ENCODE measurements at places on chromosomes 13 and 19. TPM values are rescaled to one million over a fixed set of nuclear protein-coding genes. Genes with fewer than 3 reads are reported as not detected.

DNA sequence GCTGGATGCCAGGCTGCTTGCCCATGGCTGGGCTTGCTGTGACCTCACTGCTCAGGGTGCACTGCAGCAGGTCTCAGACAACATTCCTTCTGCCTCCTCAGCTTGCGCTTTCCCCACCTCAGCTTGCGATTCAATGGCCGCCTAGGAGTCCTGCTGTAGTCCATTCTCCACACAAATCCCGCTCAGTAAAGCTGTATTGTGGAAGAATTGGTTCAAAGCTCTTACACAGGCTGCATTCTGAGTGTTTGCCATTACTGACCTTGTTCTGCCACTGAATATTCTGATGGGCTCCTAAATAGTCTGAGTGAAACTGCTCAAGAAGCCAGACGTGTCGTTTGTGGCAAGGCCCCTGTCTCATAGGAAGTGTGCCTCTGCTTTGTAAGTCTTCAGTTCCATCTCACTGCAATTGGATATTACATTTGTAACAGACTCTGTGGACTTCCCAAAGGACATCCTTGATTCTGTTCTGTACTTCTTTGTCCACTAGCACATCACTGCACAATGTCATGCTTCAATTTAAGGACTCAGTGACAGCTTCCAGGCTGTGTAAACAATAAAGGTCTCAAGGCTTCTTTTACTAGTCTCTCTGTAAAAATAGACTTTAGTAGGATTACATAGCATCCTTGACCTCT, 49.8 kb downstream of the KATNAL1 start:
- no peak overlapping the region for H3K4me3 ChIP-seq
- no peaks in the 10 kb centered on the region for H3K4me1 ChIP-seq
- no peak overlapping the region for H3K27ac ChIP-seq
- no peaks in the 10 kb centered on the region for H3K27me3 ChIP-seq

GRCh38 chr13:37617173-37617572, 18.6 kb upstream of the POSTN start:
- DNase-seq, result no peak
- H3K36me3 ChIP-seq, result no peaks in the 10 kb centered on the region
- no peaks in the 10 kb centered on the region for H3K4me1 ChIP-seq
- H3K27me3 ChIP-seq, result no peaks in the 10 kb centered on the region
- H3K4me3 ChIP-seq, result no peak overlapping the region

DNA sequence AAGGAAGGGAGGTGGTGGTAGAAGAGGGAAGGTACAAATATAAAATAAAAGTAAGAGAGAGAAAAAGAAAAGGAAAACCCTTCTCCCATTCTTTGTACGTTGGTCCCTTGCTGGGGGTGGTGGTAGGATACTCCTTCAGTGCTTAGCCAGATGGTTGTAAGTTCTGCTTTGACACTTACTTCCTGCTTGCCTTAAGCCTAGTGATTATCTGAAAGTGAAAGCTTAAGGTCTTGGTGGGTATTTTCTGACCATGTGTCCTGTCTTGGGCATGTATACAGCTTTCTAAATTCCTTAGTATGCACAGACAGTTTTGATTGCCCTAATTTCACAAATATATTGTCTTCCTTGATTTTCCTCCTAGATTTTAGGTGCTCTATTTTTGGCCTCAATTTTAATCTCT, 314.8 kb downstream of the PCDH17 start:
- H3K27me3 ChIP-seq, result no peaks in the 10 kb centered on the region
- H3K36me3 ChIP-seq, result no peaks in the 10 kb centered on the region
- DNase-seq, result no peak
- H3K4me3 ChIP-seq, result no peak overlapping the region
- H3K27ac ChIP-seq, result no peak overlapping the region
- H3K4me1 ChIP-seq, result no peaks in the 10 kb centered on the region

GRCh38 chr19:55160128-55160985, 2.8 kb upstream of the TNNI3 start:
- no peak overlapping the region for H3K4me3 ChIP-seq
- no peak overlapping the region for H3K27ac ChIP-seq
- H3K4me1 ChIP-seq, result peaks cover 17% of the 10 kb centered on the region

Gene PTH2
- total RNA-seq, result not detected

Gene WDR88
- not detected for total RNA-seq

Gene RNF17
- total RNA-seq, result not detected
